ENCODE measurements at places on chromosomes 11 and 22.

- no peak for DNase-seq
Measured at GRCh38 chr11:118927554-118928100, 1.9 kb upstream of the BCL9L start.

DNA sequence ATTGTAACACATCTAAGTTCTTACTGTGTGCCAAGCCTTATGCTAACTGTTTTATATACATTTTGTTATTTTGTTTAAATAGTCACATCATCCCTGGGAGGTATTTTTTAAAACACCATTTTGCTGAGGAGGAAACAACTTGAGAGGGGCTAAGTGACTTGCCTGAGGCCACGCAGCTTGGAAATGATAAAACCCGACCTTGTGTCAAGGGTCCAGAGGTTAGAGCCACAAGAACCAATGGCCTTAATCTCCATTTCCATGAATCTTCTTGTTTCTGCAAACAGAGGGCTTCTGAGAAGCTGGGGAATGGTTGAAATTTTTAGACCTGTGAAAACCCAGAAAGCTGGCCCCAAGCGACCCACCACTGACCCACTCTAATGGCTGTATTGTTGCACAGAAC, 16.7 kb downstream of the ABTB2 start:
- no peak for DNase-seq

GRCh38 chr11:102464859-102465500, 12.4 kb upstream of the TMEM123 start:
- no peak for DNase-seq

DNA sequence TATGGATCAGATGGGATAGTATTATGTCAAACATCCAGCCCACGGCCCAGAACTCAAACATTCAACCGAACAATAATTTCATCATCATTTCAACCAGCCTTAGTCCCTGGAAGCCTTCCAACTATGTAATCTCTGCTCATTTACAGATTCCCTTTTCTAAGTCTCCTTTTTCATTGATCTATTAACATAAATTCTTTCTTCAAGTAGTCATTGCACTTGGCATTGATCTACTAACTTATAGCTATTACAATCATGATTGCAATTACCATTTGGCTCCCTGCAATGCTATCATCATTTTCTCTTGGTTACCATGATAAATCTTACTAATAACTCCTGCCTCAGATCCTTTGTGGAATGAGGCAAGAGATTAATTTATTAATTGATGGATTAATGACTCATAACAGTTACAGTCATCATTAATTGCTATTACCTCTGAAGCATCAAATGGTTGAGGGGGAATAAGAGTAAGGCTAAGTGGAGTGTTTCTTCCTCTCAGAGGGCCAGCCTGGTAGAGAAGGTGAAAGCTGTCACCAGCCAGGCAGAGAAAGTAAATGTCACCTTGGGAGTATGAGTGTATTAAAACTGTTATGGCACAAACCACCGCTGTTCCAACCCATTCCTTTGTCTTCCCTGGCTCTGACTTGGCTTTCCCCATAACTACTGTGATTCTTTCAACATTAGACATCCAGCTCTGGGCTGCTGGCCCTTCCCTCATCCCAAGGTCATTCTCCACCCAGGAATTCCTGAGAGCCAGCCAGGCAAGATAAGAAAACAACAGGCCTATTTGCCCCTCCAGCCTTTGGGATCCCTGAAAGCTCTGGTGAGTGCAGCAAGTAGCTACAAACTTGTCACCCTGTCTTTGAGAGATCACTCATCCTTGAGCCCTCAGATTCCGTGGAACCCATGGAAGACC, 174.7 kb downstream of the RRAS2 start:
- DNase-seq, result no peak

GRCh38 chr22:25399649-25400151, 164.8 kb upstream of the GRK3 start:
- no peak for DNase-seq

DNA sequence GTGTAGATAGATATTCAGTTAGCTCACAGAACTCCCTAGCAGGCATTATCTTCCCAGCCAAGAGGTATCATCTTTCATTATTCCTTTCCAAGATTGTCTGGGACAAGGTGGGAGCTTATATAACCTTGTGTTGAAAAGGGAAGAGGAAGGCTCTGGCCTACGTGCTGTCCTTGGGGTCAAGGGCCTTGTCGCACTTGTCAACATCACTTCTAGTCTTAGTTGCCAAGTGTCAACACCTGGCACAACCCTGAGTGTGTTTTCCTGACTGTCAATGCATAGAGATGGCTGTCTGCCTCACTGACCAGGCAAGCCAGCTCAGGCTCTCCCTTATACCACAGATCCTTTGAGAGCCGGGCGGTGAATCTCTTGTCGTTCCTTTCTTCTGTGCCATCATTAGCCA, 331.9 kb downstream of the CNTN5 start:
- no peak for DNase-seq

DNA sequence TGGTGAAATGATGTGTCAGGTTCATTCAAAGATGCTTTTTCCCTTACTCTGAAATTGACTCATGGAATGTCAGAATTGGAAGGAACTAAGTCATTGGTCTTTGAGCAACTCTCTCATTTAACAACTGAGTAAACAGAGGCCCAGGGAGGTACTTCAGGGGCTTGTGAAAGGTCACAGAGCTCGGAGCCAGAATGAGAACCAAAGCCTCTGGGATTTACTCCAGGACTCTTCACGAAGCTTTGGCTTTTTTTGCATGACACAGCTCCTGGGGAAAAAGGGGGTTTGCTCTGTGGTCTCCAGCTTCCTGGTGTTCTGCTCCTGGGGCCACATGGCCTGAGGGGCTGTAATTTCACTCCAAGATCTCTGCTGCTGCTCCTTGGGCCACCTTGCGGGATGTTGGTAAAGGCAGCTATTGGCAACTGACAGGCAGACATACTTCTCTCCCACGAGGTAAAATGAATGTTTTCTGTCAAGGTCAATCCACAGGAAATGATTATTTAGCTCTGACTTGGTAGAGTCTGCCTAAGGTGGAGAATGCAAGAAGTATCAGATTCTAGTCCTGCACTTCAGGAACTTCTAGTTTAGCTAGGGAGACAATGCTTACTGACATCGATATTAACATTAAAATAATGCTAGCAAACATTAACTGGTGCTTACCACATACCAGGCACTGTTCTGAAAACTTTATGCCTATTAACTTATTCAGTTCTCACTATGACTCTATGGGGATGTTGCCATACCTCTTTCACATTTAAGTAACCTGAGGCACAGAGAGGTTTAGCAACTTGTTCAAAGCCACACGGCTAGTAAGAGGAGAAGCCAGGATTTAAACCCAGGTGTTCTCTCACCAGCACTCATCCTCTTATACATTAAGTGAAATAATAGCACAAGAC, 16.1 kb downstream of the PKNOX2 start:
- no peak for DNase-seq
